IMR-90 (cell line): ENCODE measurements at places on chromosomes 6 and 20.

DNA sequence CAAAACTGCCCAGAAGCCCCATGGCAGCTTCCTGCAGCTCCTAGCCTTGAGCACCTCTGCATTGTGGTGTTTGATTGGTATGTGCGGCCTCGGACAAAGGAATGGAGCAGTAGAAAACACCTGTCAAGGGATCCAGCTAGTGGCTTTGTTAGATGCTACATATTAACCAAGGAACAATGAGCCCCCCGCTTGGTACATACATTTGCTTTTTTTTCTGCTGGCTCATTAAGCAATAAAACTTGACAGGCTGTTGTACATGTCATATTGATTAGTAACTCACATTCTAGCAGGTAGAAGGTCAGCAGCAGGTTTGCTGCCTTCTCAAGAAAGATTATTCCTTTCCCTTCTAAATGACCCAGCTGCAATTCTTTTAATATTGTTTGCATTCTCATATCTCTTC is 937 bp downstream of the SPACA1 start:
- H3K4me1 ChIP-seq: no peaks in the 10 kb centered on the region
- H3K27ac ChIP-seq: no peak overlapping the region
- no peaks in the 10 kb centered on the region for H3K36me3 ChIP-seq
- DNase-seq: no peak

DNA sequence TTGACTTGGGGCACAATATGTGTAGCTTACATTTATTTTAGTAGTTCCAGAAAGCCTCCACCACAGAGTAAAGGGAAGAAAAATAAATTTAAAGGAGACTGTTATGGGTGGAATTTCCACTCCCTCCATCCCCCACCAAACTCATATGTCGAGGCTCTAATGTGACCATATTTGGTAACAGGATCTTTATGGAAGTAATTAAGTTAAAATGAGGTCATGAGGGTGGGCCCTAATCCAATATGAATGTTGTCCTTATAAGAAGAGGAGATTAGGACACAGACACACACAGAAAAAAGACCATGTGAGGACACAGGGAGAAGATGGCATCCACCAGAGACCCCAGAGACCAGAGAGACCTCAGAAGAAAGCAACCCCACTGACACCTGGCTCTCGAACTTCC is 189.7 kb downstream of the EDN1 start:
- peak; percentile 61 for DNase-seq
- H3K27me3 ChIP-seq: no peaks in the 10 kb centered on the region
- no peak overlapping the region for H3K4me3 ChIP-seq
- H3K27ac ChIP-seq: no peak overlapping the region
- no peaks in the 10 kb centered on the region for H3K36me3 ChIP-seq

DNA sequence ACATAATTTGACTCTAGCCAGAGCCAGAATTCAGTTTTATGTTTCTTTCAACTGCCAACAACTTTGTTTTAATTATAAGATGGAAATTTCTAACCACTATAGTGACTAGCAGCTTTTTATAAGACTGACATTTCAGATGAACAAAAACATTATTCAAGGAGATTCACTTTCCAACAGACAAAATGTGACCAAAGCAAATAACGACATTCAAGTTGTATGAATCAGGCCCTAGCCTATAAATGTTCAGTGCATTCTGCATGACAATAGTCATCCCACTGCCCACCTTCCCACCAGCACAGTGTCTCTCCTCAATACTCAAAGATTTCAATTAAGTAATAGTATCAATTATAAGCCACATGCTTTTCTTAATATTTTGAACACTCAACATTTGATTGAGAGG is 200.7 kb downstream of the KHDC1L start:
- no peaks in the 10 kb centered on the region for H3K27me3 ChIP-seq
- no peak for DNase-seq
- H3K4me1 ChIP-seq: peaks cover 2% of the 10 kb centered on the region; the same call in 1 of the 2 replicates
- H3K27ac ChIP-seq: no peak overlapping the region

DNA sequence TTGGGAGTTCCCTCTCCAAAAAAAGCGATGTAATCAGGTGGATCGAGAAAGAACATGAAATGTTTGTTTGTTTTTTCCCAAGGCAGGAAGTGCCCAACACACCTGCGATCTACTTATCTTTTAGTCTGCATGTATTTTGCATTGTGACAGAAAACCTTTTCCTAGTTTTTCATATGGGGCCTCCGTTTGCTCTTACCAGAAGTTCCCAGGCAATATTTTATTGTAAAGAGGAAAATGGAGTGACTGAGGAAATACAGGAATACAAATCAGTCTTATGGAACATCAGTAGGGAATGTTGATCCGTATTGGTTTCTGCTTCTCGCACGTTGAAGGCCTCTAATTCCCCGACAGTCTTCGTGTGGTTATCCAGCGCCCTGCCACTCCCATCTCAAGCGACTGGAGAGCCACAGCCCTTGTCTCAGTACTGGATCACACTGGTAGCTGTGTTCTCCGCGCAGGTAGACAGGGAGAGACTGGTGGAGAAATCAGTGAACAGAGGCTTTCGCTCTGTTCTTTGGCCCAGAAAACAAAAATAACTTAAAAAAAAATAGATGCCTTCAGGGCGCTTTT is 107.4 kb downstream of the TRIM27 start:
- H3K4me3 ChIP-seq: no peak overlapping the region
- no peak for DNase-seq
- peaks cover 35% of the 10 kb centered on the region for H3K27me3 ChIP-seq
- H3K36me3 ChIP-seq: no peaks in the 10 kb centered on the region
- H3K27ac ChIP-seq: no peak overlapping the region

GRCh38 chr6:158496700-158497099 is 63.2 kb upstream of the TMEM181 start:
- no peak overlapping the region for H3K27ac ChIP-seq
- peaks cover 8% of the 10 kb centered on the region for H3K4me1 ChIP-seq
- H3K36me3 ChIP-seq: peaks cover 20% of the 10 kb centered on the region
- DNase-seq: no peak
- no peaks in the 10 kb centered on the region for H3K27me3 ChIP-seq
